Breast epithelium (tissue), 4 donors: ENCODE measurements at places on chromosomes 16 and 17. TPM values are rescaled to one million over a fixed set of nuclear protein-coding genes. Genes with fewer than 3 reads are reported as not detected.

The SDR42E2 gene
- total RNA-seq: not detected

The SHISA9 gene
- total RNA-seq: 4.1 TPM

The LRRC37A3 gene
- 8.2 TPM for total RNA-seq

The RILP gene
- 31.1 TPM for total RNA-seq

- no peaks in the 10 kb centered on the region for H3K36me3 ChIP-seq
- H3K4me1 ChIP-seq: no peaks in the 10 kb centered on the region
- no peak overlapping the region for H3K4me3 ChIP-seq
- no peak overlapping the region for H3K27ac ChIP-seq
Observed at GRCh38 chr16:64469351-64469750, 652.5 kb downstream of the CDH11 start.

- peak overlapping the region; percentile 83 for H3K4me3 ChIP-seq
- no peak for DNase-seq
- H3K36me3 ChIP-seq: peaks cover 15% of the 10 kb centered on the region
- no peaks in the 10 kb centered on the region for H3K27me3 ChIP-seq
- H3K4me1 ChIP-seq: peaks cover 3% of the 10 kb centered on the region
Observed at GRCh38 chr16:30761427-30761927, 385 bp downstream of the CFAP119 start.

DNA sequence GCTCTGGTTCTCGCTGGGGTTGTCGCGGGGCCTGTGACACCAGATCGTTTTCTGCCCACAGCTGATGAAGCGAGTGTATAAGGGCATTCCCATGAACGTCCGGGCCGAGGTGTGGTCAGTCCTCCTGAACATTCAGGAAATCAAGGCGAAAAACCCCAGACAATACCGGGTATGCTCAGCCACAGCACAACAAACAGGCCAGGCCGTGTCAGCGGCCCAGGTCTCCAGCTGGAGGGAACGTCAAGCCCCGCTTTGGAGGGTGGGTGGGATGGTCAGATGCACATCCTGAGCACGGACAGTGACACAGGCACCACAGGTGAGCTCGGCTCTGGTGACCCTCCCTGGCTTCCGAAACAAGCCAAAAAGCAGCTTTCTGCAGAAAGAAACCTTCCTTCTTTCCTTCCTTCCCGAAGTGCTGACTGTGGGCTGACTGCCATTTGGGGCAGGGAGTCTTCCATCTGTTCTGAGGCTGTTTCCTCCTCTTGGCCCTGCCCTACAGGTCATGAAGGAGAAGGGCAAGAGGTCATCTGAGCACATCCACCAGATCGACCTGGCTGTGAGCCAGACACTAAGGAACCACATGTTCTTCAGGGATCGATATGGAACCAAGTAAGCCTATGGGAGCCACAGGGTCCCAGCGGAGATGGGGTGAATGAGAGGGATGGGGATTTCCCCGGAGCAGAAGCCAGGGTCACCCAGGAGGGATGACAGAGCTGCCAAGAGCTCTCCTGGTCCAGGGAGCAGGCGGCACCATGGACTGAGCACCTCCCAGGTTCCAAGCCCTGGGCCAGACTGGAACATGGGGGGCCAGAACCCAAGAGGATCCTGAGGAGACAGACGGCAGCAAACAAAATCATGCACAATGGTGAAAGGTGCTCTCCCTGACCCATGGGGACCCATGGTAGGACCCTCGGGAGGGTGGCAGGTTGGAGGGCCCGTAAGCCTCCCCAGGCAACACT, 79.4 kb downstream of the GOSR1 start:
- no peak overlapping the region for H3K27ac ChIP-seq
- no peak overlapping the region for H3K4me3 ChIP-seq
- no peaks in the 10 kb centered on the region for H3K36me3 ChIP-seq
- DNase-seq: no peak
- no peaks in the 10 kb centered on the region for H3K4me1 ChIP-seq

DNA sequence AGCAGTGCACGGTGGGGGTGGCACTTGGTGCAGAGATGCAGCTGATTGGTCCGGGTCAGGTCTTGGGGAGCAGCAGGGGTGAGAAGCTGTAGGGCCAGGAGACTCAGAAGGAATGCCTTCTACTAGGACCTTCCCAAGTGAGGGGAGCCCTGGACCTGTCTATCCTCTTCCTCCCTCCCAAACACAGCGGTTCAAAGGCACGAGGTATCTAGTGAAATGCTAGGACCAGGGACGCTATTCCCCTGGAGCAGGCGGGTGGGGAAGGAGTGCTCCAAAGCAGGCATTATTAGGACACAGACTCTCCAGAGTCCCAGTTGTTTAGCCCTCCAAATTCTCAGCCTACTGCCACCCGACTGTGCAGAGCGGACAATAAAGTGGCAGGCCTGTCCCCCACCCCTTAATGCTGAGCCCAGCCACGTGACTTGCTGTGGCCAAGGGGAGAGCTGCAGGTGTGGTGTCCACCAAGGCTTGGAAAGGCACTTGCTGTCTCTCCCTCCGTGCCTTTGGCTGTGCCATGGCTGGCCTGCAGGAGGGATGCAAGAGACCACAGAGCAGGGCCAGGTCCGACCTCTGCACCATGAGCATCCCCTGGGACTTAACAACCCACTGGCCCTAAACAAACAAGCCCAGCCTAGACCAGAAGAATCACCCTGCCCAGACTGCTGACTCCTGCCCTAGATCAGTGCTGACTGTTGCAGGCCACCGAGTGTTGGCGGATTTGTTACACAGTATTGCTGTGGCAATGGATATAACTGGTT, 97.2 kb downstream of the TBC1D16 start:
- H3K27me3 ChIP-seq: no peaks in the 10 kb centered on the region
- H3K27ac ChIP-seq: no peak overlapping the region
- H3K4me3 ChIP-seq: no peak overlapping the region
- no peaks in the 10 kb centered on the region for H3K36me3 ChIP-seq
- no peak for DNase-seq

GRCh38 chr17:74430385-74430705, 1.5 kb upstream of the GPRC5C start:
- H3K27me3 ChIP-seq: no peaks in the 10 kb centered on the region
- peak overlapping the region; percentile 98 for H3K27ac ChIP-seq
- H3K4me1 ChIP-seq: peaks cover 17% of the 10 kb centered on the region
- no peak for DNase-seq
- H3K4me3 ChIP-seq: peak overlapping the region; percentile 50

DNA sequence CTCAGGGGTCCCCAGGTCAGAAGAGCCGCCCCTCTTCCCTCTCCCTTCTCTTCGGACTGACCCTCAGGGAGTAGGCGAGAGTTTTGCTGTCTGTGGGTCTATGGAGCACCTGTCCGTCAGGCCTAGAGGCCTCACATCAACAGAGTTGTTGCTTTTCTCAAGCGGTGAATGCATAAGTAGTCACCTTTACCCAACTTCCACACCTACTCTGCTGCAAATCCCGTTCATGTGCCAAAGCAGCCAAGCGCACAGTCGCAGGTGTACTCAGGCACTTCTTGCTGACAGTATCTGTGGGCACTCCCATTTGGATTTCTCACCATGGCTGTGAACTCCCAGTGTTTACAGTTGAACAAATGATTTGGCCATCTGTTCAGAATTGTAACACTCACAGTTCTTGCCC, 4.0 kb upstream of the FA2H start:
- H3K27me3 ChIP-seq: no peaks in the 10 kb centered on the region
- no peak for DNase-seq

GRCh38 chr17:11554042-11554441, 44.2 kb upstream of the DNAH9 start:
- H3K4me3 ChIP-seq: no peak overlapping the region
- DNase-seq: peak; percentile 55
- no peaks in the 10 kb centered on the region for H3K36me3 ChIP-seq
- H3K27ac ChIP-seq: no peak overlapping the region

DNA sequence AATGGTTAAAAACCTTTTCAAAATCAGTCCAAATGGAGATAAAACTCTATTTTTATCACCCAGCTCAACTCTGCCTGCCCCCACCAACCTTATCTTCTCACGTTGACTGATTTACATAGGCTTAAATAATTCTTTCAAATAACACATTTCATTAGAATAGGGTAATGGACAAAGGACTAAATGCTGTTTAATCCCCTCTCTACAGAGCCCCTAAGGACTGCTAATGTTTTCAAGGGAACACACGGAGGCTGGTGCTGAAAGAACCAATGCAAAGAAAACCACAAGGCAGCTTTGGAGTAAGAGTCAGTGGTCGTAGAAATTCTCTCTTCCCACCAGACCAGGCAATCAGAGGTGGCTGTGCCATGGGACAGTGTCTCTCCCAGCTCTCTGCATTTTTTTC, 445.7 kb upstream of the MAF start:
- no peaks in the 10 kb centered on the region for H3K27me3 ChIP-seq
- DNase-seq: no peak
- no peaks in the 10 kb centered on the region for H3K4me1 ChIP-seq
- H3K4me3 ChIP-seq: no peak overlapping the region
- H3K36me3 ChIP-seq: no peaks in the 10 kb centered on the region

GRCh38 chr17:19387921-19388521, 1.0 kb upstream of the MFAP4 start:
- H3K27ac ChIP-seq: peak overlapping the region; percentile 90
- H3K4me3 ChIP-seq: no peak overlapping the region
- no peak for DNase-seq
- H3K36me3 ChIP-seq: no peaks in the 10 kb centered on the region
- H3K4me1 ChIP-seq: peaks cover 36% of the 10 kb centered on the region
- H3K27me3 ChIP-seq: no peaks in the 10 kb centered on the region

- H3K36me3 ChIP-seq: no peaks in the 10 kb centered on the region
- no peaks in the 10 kb centered on the region for H3K27me3 ChIP-seq
- H3K27ac ChIP-seq: peak overlapping the region; percentile 98
- no peak for DNase-seq
- H3K4me3 ChIP-seq: peak overlapping the region; percentile 84
- H3K4me1 ChIP-seq: peaks cover 8% of the 10 kb centered on the region
Observed at GRCh38 chr16:67967183-67967957, 1.1 kb downstream of the SLC12A4 start.

GRCh38 chr17:48139944-48140343, 32.4 kb downstream of the SNX11 start:
- no peaks in the 10 kb centered on the region for H3K36me3 ChIP-seq
- no peak overlapping the region for H3K27ac ChIP-seq
- H3K27me3 ChIP-seq: no peaks in the 10 kb centered on the region
- no peak overlapping the region for H3K4me3 ChIP-seq
- no peak for DNase-seq
